ENCODE measurements at places on chromosomes 2 and 18.

DNA sequence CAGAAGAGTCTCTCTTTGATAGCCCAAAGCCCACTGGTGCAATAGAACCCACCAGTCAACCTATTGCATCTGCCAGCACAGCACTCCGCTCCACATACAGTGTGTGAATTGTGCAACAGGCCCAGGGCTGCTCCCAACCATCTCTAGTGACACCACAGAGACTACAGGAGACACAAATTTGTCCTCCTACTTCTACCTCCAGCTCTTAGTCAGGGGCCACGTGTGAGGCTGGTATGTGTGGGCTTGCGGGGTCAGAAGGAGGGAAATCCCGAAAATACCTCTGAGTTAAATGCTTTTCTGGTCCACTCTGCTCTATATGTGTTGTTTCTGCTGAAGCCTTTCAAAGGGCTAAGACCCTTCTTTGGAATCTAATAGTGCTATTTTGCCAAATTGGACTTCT is 18.0 kb downstream of the DGUOK start:
- no peak for DNase-seq

DNA sequence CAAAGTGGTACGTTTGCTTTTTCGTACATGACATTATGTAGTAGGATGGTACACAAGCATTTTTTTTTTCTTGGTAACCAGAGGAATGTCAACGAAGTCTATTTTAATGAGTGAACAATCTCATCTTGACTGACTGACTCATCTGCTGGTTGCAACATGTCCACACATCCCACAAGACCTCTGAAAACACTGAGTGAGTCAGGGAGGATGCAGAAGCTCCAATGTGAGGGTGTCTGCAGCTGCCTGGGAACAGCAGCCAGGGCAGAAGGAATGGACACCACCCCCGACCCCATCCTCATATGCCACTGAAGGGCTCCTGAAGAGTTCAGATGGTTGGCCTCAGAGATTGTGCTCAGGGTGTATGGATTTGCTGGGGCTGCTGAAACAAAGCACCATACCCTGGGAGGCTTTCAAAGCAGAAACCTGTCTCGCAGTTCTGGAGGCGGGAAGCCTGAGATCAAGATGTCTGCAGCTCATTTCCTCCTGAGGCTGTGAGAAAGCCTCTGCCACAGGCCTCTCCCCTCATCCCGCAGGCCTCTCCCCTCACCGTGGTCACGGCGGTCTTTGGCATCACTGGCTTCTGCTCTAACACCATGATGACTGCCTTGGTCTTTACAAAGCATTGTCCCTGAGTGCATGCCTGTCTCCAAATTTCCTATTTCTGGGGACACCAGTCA is 124.6 kb downstream of the LRATD1 start:
- peak; percentile 13 for DNase-seq

DNA sequence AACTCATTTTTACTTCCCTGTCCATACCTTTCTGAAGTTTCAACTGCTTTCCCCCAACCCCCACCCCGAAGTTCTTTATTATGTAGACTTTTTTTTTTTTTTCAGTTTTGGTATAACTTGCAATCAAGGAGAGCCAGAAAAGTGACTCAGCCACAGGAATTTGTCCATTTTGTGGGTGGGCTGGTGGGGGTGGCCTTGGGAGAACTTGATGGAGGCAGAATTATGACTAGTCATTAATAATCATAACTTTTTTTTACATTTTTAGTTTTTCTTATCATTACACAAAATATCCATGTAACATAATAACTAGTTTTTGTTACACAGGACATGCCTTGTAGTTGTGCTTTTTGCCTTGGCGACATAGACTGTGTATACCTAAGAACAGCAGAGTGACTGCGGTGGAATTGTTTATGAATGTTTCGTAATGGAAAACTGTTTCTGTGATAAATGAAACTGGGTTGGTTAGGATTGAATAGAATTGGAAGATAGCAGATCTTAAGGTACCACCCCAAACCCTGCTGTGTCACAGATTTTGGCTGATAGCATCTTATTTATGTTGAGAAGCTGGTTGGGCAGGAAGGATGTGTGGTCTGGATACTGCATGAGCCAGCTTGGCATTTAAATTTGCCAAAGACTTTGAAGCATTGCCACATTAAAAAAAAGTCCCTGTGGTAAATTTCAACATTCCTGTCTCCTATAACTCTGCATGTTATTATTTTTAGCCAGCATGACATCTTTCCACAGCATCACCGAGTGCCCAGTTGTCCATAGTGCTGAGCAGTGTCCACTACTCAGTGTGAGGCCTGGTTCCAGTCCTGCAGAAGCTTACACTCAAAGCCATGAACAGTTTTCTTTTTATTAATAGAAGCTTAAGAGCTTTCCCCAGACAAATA is 30.7 kb downstream of the LYPD6B start:
- no peak for DNase-seq

GRCh38 chr2:230329946-230330605 is 3.1 kb downstream of the SP140L start:
- DNase-seq = no peak

All from LoVo (cell line).